ENCODE measurements at places on chromosomes 6 and 20. TPM values are rescaled to one million over a fixed set of nuclear protein-coding genes. Genes with fewer than 3 reads are reported as not detected.
A peak's percentile ranks its signal among the peaks of the same experiment; 100 is the strongest.

DNA sequence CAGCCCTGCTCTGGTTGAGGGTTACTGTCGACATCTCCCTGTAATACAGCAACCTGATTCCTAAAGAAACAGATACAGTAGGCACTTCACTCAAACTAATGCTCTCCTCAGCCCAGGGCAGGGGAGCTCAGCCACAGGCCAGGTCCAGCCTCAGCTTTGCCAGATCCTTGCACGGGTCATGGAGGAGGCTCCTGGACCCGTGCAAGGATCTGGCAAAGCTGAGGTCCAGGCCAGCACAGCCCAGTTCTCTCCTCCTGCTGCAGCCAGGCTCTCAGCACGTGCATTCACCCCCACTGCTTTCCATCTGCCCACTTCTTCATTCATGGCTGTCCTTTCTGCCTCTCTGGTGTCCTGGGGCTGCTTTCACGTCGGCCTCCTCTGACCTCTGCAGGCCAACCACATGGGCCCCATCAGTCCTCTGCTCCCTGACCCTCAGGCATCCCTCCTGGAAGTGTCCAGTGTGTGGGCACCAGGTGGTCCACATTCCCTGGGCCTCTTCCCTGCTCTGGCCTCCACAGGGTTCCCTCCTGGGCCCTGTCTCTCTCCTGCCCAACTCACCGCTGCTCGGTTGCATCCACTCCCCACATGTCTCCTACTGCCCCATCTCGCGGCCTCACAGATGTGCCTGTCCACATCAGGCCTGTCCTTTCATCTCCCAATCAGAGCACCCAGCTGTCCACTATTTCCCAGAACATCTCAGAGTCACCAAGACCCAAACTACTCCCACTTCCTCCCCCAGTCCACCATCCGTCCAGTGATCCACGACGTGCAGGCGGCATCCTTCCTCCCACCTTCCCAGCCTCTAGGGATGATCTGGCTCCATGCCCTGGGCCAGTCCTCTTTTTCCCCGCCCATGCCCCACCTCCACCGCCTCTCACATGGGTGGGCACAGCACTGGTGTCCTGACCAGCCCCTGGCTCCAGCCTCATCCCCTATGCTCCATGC, 11.8 kb upstream of the CD93 start:
- DNase-seq, result no peak

DNA sequence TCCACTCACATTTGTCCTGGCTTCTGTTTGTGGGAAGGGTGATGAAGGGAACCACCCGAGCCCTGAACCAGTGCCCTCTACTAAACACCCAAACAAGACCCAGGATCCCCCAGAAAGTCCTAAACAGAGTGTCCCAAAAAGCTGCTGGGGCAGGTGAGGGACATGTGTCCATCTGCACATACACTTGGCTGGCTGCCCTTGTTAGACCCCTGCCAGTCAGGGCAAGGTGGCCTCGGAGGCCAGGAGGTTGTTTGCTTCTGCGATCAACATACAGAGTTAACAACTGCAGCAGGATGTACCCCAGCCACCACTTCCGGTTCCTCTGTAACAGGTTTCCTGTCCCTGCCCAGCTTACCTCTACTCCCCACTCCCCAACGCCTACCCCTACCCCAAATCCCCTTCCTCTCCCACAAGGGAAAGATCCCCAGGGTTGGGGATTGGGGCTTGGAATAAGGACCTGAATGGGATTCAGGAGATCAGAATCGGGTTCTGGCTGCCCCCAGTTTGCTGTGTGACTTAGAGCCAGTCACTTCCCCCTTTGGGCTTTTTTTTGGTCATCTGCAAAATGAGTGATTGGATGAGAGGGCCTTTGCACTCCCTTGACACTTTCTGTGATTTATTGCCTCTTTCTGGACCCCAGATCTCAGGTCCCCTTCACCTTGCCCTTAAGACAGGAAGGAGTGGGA, 13.9 kb downstream of the DEF6 start:
- DNase-seq, result no peak

DNA sequence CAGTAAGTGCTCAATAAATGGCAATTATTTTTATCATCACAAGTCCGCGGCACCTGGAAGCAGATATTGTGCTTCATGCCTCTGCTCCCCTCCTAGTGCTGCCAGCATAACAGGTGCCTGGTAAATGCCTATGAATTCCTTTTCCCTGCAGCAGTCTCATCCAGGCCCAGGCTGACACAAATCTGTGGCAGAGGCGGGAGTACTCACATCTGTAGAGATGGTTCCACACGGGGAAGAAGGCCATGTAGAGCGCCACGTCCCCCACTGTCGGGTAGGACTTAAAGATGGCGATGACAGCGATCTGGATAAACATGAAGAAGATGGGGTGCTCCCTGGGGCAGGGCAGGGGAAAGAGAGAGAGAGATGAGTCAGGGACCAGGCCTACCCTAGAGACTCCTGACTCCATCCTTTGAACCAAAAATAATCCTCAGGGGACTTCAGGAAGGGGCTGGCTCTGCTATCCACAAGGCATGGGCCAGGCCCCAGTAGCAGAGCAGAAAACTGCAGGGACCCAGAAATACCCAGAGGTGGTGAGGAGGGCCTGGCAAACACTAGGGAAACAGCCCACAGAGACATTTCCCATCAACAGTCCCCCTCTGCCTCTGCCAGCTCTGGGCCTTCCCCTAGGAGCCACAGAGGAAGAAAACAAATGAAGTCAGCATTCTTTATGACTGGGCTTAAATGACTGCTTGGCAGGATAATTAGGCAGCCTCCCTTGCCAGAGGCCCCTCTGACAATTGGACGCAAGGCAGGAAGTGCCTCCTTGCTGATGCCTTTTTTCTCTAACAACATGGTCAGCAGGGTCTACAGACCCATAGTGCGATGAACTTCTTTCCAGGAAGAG, 23.0 kb downstream of the MAP1LC3A start:
- DNase-seq, result peak; percentile 75

GRCh38 chr6:38640216-38640909, 634 bp upstream of the BTBD9 start:
- peak; percentile 17 for DNase-seq

Gene HRH3
- not detected for total RNA-seq

GRCh38 chr6:90890683-90891330, 303.9 kb upstream of the MAP3K7 start:
- DNase-seq, result no peak

DNA sequence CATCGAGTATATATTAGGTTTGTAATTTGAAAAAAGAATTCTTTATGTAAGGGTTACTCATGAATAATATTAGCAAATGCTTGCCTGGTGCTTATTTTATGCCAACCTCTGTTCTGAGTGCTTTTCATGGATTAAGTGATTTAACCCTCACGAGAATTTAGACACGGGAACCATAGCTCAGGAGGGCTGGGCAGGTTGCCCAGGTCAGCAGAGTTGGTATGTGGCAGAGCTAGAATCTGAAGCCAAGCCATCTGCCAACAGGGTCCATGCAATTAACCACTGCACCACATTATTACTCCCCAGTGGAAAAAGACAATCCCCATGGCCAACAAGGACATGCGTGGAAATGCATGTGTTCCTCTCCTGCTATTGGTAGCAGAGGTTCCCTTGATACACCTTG, 345.6 kb downstream of the CDC5L start:
- DNase-seq, result no peak

DNA sequence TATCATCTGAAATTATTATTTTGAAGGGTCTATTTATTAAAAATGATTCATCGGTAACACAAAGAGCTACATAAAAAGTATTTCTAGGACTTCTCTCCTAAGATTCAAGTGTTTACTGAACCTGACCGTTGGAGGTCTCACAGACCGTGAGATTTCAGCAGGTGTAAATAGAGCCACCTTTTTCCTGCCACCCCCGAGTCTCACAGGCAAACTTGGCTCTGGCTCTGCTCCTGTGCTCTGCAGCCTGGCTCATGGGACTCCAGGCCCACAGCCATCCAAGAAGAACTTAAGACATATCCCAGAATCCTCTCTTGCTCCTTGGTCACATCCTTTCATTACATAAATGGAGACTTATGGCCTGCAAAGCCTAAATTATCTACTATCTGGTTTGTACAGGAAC, 67.8 kb upstream of the AGPAT4 start:
- DNase-seq, result no peak

Gene DST
- total RNA-seq, result 505 TPM

DNA sequence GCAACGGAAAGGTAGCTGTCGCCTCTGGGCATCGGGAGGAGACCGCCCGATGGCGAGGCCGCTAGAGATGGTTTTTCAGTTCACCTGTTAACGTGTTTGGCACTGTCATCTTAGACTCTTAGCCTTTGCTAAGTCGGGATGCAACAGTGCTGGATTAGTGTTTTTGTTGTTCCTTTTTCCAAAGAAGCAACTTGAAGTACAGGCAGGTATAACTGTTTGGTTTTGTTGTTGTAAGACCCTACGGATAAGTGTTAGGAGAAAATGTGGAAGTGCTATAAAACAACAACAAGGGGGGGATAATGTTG, 723 bp downstream of the MANEA start:
- no peak for DNase-seq

- no peak for DNase-seq
These were observed 85.4 kb downstream of the PPP1R14C start for GRCh38 chr6:150228072-150228733.

DNA sequence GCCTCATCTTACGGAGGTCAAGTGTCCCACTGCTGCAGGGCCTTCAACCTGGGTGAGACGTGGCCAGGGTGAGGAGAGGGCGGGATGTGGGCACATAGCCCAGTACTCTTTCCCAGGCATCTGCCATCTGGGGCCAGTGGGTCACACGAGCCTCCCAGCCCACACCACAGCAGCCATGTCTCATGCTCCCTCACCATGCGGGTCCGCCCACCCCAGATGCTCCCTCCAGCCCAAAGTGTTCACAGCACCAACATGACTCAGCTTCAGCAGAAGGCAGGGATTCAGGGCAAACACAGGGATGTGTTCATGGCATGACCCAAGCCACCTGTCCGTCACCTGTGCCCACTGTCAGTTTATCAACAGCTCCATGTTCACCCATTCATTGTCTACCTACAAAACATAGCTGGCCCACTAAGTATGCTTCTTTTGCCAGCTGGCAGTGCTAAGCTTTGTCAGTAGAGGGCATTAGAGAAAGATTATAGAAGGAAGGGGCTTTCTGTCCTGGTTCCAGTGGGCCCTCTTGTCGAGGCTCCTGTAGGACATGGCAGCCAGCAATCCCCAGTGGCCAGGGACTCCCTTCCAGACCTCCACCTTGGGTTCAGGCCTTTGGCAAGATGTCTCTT, 109.2 kb downstream of the FOXF2 start:
- no peak for DNase-seq

DNA sequence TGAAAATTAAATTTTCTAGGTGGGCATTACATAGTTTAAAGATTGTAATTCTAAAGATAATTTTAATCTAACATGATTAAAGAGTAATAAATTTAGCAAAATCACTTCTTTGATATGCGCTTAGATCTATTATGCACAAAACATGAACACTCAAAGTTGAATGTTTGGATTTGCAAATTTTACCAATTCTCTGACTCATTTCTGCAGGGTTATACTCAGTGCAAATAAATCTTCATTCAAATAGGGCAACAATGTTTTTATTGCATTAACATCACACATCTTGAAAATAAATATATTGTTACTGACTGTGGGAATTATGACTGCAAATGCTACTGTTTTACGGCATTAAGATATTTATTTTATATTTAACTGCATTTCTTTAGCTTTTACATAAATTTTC, 110.7 kb downstream of the OGFRL1 start:
- no peak for DNase-seq

Gene FAM83C
- total RNA-seq, result not detected

DNA sequence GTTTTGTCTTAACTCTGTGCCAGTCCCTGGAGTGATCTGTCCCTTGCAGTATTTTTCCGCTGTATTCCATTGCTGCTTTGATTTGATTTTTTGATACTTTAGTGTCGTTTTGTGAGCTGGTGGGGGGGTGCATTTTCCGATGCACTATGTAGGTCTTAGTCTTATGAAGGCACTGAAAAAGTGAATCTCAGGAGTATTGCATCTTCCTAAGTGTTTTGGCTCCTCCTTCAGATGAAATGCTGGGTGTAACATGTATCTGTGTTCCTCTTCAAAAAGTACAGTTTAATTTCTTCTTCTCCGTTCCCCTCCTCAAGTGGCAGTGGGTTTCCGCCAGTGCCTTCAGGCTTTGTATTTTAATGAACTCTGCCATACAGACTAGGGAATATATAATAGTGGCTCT, 580.7 kb upstream of the GJE1 start:
- no peak for DNase-seq

DNA sequence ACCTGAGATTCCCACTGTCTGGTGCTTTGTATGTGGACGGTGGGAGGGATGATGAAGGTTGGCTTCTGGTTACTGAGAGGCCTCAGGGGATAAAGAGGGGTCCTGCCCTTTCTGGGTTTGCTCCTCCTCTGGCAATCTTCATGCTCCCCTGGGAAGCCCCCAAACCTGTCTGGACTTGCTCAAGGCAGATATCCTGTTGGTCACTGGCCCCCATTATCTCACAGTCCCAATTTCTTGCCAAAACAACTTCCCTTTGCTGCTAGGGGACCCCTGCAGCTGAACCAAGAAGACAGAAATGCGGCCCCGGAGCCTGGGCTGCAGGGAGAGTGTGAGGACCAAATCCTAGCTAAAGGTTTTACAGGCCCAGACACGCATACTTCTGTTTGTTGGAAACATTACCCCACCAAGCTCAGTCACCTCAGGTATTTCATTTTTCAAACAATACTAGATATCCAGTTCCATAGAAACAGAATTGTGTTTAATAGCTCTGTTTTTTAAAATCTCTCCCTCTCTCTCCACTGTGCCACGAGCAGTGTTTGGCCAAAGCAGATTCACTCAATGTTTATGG, 63.4 kb upstream of the MRPS10 start:
- DNase-seq, result no peak

- DNase-seq, result no peak
These were observed 8.6 kb downstream of the FAM50B start for GRCh38 chr6:3857468-3858456.

- no peak for DNase-seq
These were observed 23.7 kb downstream of the ADGRF5 start for GRCh38 chr6:46898006-46898405.

DNA sequence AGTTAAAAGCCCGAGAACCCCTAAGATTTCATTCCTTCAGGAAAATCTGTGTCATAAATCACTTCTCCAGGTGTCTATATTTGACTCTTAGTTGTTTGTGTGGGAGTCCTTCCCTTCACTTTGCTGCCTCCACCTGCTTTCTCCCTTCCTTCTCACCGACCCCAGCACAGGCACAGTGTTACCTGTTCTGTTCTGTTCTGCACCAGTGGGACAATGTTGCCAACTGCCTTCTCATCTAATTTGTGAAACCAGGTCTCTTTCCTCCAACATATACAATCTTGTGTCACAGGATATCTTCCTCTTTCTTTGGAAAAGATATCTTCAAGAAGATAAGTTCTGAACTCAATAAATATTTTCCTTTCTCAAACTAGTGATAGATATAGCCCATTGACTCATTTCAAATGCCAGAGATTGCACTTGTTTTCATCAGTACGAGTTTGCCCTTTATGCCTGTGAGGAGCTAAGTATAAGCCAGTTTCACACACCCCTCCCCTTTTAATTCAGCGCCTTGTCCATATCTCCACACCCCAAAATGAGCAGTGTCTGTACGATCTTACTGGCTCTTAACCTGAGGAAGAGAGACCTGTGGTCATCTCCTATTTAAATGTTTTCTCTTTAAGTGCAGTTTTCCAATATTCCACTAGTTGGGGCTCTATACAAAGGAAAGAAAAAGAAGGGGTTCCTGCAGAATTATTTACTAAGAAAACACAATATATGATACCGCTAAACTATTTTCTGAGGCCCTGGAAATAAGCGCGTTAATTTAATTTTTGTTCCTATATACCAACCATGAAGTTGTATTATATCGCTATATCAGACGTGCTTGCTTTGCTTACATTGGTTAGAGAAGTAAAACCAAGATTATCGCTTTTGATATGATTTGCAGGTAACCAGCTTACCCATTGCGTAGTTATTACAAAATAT, 81.6 kb upstream of the PREP start:
- DNase-seq, result peak; percentile 73

Gene WDR27
- 19.9 TPM for total RNA-seq

Gene C6orf52
- total RNA-seq, result not detected
